Muscle of back (tissue), 13 donors: ENCODE measurements at places on chromosomes 5 and 9.

- DNase-seq = no peak
Observed at GRCh38 chr5:75513841-75514240, 2.1 kb downstream of the POLK start.

- no peak for DNase-seq
Observed at GRCh38 chr5:111927191-111927590, 170.2 kb upstream of the NREP start.

DNA sequence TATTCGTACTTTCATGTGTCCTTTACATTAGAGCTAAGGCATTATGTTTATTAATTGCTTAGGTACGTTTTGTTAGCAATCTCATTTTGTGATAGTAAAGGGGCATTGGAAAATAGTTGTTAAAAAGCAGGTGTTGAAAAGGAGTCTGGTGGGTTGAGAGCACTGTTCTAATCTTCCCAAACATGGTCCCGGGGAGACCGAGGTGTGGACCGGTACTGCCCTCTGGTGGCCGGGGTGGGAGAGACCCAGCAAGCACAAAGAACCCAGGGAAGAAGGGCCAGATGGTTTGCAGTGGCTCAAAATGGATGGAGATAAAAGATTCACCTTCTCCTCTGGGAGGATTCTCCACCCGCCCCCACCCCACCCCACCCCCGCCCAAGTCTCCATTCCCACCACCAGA, 26.1 kb downstream of the IDNK start:
- DNase-seq = peak; percentile 11

- DNase-seq = no peak
Observed at GRCh38 chr5:93280518-93280917, 300.5 kb downstream of the NR2F1-AS1 start.

GRCh38 chr9:4750023-4750673, 9.1 kb upstream of the AK3 start:
- DNase-seq = peak; percentile 30

- no peak for DNase-seq
Observed at GRCh38 chr5:155129513-155129880, 115.9 kb downstream of the KIF4B start.
